ENCODE measurements at places on chromosomes 2 and 18. TPM values are rescaled to one million over a fixed set of nuclear protein-coding genes. Genes with fewer than 3 reads are reported as not detected.

The GLI2 gene
- 0.39 TPM for total RNA-seq

The FOXD4L1 gene
- not detected for total RNA-seq

The INPP5D gene
- 21.6 TPM for total RNA-seq

The B3GNT7 gene
- 0.34 TPM for total RNA-seq

The PPP3R1 gene
- total RNA-seq = 23.7 TPM

The MYCN gene
- not detected for total RNA-seq

The UGT1A5 gene
- total RNA-seq = not detected
